ENCODE measurements at places on chromosomes 3 and 15.
A peak's percentile ranks its signal among the peaks of the same experiment; 100 is the strongest.

GRCh38 chr3:35498506-35499210 is 140.7 kb upstream of the ARPP21 start:
- DNase-seq, result no peak

GRCh38 chr15:41971089-41971894 is 1.1 kb downstream of the EHD4 start:
- peak; percentile 57 for DNase-seq

DNA sequence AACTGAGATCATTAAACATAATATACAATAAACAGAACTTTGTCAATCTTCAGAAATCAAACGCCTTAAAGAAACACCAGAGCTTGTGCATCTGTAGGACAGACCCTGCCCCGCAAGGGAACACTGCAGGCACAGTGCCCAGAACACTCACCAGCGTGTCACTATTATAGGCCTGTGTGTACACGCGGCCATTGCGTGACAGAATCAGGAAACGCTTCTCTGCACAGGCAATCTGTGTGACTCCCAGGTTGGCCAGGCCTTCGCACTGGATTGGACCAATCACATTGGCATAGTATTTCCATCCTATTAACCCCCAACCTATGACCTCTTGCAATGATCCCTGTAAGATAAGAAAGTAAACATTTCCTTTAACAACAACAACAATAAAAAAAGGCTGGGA is 52.9 kb downstream of the HERC2 start:
- DNase-seq, result no peak

GRCh38 chr3:50347187-50347813 is 1.8 kb upstream of the ZMYND10 start:
- peak; percentile 85 for DNase-seq

GRCh38 chr15:57171426-57171825 is 204.9 kb upstream of the CGNL1 start:
- no peak for DNase-seq

DNA sequence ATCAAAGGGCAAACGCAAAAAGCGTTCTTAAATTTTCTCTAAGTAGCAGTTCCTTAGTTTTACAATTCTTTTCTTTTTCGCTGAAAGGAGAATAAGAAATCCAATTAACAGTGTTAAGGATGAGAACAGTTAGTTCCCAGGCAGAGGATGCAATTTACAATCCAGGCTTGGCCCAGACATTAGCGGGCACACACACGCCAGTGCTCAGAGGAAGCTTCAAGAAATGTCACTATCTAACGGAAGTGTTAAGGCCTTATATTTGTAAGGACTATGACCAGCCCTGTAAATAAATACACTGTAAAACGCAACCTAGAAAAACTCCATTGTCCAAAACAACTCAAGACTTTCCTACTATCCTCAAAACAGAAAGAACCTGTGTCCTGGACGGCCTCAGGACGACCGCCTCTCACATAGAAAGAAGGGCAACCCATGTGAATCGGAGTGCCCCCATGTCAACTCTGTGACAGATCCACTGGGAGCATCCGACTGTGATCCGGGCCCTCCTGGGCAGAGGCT is 1.3 kb downstream of the ACAP2 start:
- no peak for DNase-seq

- DNase-seq, result no peak
Measured at GRCh38 chr15:69573815-69574475, 121.3 kb downstream of the RPLP1 start.

- DNase-seq, result no peak
Measured at GRCh38 chr3:137011153-137011552, 53.4 kb downstream of the IL20RB start.

DNA sequence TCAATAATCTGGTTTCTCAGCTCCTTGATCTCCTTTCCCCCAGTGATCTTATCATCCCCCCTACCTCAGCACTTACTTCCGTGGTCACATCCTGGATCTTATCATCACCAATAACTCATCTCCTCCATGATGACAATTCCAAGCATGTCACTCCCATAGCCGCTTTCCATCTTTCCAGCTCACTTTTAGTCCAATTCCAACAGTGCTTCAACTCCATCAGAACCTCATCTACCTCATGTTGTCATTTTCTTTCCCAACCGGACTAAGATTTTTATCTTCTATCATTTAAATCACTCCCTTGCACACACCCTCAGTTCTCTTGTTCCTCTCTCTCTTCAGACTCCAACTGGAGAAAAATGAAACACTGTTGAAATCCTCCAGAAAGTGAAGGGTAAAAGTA is 75.9 kb upstream of the UBE2E2 start:
- no peak for DNase-seq

- DNase-seq, result no peak
Measured at GRCh38 chr3:119468041-119468440, 722 bp upstream of the POGLUT1 start.

DNA sequence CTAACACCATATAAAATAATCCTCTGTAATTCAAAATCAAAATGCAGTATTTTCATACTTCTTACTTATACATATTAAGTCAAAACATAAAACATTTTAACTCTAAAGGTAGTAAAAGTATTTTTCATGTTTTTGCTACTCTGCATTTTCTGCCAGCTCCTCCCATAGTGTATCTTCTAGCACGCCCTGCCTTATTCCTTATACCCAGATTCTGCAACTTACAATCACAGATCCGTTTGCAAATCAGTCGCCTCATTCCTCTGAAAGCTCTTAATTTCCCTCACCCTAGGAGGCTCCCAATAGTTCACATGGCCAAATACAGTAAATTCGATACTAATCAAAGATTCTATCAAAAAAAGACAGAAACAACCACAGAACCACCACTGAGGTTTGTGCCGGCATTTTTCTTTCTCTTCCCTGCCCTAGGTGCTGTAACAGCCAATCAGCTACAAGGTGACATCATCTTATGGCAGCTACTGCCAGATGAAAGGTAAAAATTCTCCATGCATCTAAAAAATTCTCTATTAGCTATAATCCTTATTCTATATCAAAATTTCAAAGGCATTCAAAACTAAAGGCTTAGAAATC is 72.9 kb downstream of the CLASP2 start:
- DNase-seq, result no peak

DNA sequence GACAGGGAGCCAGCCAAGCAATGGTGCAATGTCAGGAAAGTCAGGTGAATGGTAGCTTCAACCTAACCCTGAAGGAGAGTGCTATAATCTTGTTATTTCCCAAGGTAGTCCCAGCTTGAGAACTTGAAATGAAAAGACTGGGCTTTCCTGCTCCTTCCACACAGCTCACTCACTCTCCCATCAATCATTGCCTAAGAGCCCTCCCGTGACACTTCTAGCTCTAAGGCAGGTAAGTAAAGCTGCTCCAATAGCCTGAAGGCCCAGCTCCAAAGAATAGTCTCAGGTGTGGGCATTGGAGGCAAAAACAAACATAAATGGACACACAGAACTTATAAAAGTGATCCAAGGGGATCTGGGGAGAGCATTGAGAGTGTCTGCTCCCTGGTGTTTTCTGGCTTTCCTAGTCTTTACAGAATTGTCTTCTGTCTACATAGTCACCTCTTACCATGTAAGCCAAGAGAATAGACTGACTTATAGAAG is 63.1 kb upstream of the TBC1D5 start:
- no peak for DNase-seq

GRCh38 chr3:13475871-13476590 is 4.1 kb upstream of the HDAC11 start:
- no peak for DNase-seq

- no peak for DNase-seq
Measured at GRCh38 chr3:196976941-196977340, 8.3 kb upstream of the PIGZ start.

- DNase-seq, result no peak
Measured at GRCh38 chr3:191646242-191646641, 185.3 kb downstream of the PYDC2 start.

- DNase-seq, result no peak
Measured at GRCh38 chr3:25916321-25916720, 126.4 kb downstream of the OXSM start.

DNA sequence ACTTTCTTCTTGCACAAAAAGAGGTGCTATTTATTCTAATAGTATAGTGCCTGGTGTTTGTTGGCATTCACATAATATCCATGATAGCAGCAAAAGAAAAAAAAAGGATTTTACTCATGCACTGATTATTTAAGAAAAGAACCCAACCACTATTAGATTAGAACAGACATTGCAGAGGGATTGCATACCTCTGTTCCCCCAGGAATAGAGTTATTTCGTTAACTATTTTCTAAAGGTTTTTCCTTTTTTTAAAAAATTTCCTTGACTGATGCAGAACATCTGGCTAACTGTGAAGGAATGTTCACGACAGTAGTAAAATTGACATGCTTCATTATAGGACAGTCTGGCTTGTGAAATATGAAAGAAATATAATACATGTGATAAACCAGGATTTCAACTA is 136.6 kb upstream of the PTX3 start:
- DNase-seq, result no peak

GRCh38 chr15:99182791-99183190 is 66.6 kb downstream of the TTC23 start:
- no peak for DNase-seq

GRCh38 chr3:190642016-190642415 is 128.1 kb downstream of the IL1RAP start:
- DNase-seq, result no peak

DNA sequence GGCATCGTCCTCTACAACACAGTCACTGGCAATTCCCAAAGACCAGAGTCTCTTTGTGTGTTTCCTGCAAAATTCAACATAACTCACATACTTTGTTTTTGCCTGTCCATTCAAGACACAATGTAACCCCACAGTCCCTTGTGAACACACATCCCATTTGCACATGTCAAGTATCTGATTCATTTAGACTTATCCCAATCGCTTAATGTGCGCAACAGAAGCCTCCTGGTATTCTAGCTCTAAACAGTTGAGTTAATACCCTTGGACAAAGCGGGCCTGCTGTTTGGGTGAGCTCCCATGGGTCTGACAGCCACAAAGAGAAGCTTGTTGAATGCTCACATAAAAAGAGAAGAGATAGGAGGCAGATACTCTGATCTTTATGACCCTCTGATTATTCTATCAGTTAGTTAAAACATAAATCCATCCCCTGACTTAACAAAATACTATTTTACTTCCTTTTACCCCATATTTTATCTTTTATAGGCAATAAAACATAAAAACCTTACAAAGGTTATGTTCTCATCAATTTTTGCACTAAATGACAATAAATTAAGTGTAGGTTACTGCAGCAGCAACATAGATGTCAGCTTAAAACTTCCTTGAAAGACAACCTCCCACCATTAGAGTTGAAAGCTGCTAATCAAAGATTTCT is 79.4 kb downstream of the ANXA2 start:
- no peak for DNase-seq

DNA sequence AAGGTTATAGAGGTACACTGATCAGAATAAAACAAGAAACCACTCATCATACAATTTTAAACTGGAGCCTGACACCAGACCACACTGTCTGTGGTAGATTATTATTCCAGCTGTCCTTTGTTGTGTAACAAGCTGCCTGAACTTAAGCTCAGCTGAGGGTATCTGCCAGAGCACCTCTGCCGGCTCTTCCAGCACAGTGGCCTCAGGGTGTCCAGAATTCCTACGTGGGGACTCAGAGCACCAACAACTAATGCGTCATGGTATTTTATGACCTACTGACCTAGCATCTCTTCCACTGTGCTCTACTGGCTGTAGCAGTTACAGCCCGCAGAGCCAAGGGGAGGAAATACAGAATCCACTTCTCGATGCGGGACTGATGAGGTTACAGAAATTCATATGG is 15.6 kb upstream of the RAF1 start:
- no peak for DNase-seq

- DNase-seq, result peak; percentile 56
Measured at GRCh38 chr3:142180761-142181362, 31.5 kb upstream of the TFDP2 start.

- DNase-seq, result no peak
Measured at GRCh38 chr3:29186131-29186599, 94.7 kb upstream of the RBMS3 start.

GRCh38 chr3:87694678-87695077 is 364.1 kb downstream of the CGGBP1 start:
- no peak for DNase-seq

DNA sequence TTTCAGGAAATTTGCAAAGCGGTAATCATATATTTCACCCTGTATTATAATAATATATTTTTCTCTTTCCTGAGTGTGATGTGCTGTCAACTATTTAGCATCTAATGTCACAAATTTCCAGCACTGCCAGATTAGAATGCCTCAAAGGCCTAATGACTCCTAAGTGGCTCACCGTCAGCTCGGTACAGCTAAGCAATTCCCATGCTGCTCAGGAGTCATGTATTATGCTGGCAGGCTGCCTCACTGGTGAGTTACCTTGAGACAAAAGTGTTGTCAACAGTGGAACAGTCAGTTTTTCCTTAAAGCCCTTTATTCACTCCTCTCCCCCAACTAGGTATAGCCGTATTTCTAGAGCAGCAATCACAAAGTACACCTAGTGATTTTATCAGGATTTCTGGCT is 83.6 kb downstream of the NSUN3 start:
- no peak for DNase-seq

DNA sequence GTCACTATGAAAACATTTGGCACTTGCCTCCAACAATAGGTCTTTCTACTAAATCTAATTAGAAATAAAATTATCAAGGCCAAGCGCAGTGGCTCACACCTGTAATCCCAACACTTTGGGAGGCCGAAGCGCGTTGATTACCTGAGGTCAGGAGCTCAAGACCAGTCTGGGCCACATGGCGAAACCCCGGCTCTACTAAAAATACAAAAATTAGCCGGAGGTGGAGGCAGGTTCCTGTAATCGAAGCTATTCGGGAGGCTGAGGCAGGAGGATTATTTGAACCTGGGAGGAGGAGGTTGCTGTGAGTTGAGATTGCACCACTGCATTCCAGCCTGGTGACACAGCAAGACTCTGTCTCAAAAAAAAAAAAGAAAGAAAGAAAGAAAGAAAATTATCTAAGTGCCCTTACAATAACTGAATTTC is 1.6 kb upstream of the PLD1 start:
- peak; percentile 34 for DNase-seq

DNA sequence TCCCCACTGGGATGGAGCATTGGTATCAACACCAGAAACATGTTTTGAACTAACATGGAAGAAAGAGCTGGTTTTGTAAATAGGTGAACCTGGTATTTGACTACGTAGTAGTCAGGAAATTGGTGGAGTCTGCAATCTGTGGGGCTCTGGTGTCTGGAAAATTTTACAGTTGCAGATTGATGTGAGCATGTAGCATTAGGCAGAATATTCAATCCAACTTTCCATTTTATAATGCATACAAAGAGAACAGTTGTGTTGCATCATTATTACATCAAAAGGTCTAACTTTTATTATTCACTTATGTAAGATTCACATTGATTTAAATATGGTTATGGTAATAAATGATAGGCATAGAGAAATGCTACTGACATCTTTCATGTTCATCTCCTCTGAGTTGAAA is 340.0 kb downstream of the ZNF385D start:
- DNase-seq, result no peak

GRCh38 chr3:161117646-161118045 is 12.5 kb upstream of the B3GALNT1 start:
- DNase-seq, result no peak

DNA sequence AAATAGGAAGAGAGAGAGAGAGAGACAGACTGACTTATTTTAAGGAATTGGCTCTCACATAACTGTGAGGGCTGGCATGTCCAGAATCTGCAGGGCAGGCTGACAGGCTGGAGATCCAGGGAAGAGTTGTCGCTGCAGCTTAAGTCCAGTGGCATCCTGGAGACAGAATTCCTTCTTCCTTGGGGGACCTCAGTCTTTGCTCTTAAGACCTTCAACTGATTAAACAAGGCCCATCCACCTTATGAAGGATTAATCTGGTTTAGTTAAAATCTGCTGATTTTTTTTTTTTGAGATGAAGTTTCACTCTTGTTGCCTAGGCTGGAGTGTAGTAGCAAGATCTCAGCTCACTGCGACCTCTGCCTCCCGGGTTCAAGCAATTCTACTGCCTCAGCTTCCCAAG is 128.0 kb upstream of the ALDH1A3 start:
- no peak for DNase-seq
